ENCODE measurements at places on chromosomes 2 and 18. TPM values are rescaled to one million over a fixed set of nuclear protein-coding genes. Genes with fewer than 3 reads are reported as not detected.

The AKAIN1 gene
- not detected for total RNA-seq

The RIT2 gene
- total RNA-seq = not detected

The COPS9 gene
- total RNA-seq = 409 TPM

The APOB gene
- not detected for total RNA-seq

The RNF103 gene
- 11.1 TPM for total RNA-seq

The TAF1B gene
- 14.6 TPM for total RNA-seq

The MPP4 gene
- total RNA-seq = 1.0 TPM

The POTEJ gene
- not detected for total RNA-seq

The LDLRAD4 gene
- under 0.01 TPM for total RNA-seq

The SERPINB12 gene
- total RNA-seq = not detected

The L3MBTL4 gene
- 0.65 TPM for total RNA-seq

The CRACDL gene
- 0.29 TPM for total RNA-seq

The NEU4 gene
- not detected for total RNA-seq

The SERPINB11 gene
- not detected for total RNA-seq

The ATP8B1 gene
- total RNA-seq = 14.4 TPM

The LAPTM4A gene
- 127 TPM for total RNA-seq

The NEU2 gene
- total RNA-seq = not detected

The LINC00305 gene
- total RNA-seq = not detected
